ENCODE measurements at places on chromosomes 7 and 10.

GRCh38 chr10:48474765-48475365 lies 130.0 kb downstream of the ARHGAP22 start:
- DNase-seq = no peak

DNA sequence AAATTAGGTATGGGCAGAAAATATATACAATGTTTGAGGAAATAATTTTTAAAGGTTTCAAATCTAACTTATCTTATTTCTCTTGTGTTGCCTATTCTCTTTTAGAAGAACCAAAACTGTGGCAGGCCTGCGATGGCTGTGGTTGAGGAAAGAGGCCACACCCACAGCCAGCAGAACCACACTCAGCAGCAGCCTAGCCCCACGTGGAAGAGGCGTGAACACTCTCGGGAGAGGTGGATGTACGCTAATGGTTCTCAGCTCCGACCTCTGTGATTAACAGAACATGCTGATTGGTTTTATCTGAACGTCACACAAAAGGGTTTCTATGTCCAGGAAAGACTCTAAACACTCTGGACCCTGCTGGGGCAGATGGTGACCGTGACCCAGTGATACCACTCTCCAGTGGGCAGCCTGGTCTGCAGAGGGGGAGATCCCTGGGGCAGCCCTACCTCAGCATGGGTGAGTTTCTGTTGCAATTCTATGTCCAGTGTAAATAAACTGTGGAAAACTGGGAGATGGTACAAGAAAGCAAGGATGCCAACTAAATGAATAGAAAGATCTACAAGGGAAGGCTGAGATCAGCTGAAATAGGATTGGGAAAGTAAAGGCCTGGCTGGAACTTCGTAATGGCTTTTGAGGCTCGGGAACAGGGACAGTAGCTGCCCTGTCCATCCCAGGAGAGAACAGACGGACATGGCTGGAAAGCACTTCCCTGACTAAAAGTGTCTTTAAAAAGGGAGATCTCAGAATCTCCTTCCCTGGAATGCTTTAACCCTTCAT lies 26.6 kb downstream of the DIP2C start:
- no peak for DNase-seq

DNA sequence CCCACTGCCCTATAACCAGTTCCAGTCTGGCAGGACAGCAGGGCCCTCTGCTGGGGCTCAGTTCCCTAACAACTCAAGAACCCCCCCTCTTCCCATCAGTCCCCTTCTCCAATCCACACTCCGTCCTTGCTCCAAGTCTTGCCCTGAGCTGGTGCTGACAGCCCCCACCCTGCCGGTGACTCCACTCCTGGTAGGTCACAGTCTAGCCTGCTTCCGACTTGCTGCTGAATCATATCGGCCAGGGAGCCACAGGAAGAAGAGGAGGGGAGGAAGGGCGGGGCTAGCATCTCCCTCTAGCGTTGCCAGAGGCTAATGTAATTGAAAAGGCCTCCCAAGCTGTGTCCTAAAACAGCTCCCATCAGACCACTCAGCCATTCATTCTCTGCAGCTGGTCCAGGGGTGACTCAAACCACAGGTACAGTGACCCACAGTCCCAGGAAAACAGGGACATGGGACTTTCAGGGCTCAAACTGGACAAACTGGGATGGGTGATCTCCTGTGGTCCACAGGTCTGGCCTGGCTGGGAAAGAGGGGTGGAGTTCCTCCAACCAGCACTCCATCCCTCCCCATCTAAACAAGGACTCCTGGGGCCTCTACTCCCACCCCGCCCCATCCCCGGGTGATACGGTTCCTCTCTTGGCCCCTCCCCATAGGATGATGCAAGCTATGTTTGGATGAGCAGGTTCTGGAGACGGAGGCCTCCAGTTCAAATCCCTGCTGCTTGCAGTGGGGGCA lies 158.8 kb downstream of the SH3PXD2A start:
- DNase-seq = peak; percentile 96

DNA sequence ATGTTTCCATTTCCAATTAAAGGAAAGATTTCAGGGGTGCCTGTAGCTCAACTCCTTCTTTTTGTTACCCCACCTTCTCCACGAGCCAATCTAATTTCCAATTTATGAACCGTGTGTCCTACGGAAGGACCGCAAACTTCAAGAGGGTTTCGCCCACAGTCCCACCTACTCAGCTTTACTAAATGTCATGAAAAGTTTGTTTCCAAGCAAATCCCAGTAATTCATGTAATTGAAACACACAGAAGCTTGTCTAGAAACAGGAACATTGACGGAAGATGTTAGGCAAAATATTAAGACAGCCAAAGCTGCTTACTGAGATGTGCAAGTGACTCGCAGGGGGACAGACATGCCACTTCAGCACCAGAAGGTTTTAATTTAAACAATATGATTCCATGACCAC lies 32.9 kb upstream of the LYZL1 start:
- DNase-seq = no peak

- DNase-seq = no peak
Observed at GRCh38 chr7:101216860-101217387, 457 bp downstream of the PLOD3 start.

DNA sequence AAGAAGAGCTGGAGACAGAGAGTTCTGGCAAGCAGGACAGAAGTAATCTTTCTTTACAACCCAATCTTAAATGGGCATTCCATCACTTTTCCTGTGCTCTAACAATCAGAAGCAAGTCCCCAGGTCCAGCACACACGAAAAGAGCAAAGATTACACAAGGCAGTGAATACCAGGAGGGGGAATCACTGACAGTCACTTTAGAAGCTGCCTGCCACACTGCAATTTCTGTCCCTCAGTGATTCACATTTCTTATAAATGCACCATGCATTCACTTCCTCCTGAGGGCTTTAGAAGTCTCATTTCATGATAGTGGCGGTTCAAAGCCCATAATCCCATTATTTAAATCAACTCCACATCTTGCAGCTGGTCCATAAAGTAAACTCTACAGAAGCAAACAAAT lies 362.5 kb downstream of the POM121L12 start:
- no peak for DNase-seq

DNA sequence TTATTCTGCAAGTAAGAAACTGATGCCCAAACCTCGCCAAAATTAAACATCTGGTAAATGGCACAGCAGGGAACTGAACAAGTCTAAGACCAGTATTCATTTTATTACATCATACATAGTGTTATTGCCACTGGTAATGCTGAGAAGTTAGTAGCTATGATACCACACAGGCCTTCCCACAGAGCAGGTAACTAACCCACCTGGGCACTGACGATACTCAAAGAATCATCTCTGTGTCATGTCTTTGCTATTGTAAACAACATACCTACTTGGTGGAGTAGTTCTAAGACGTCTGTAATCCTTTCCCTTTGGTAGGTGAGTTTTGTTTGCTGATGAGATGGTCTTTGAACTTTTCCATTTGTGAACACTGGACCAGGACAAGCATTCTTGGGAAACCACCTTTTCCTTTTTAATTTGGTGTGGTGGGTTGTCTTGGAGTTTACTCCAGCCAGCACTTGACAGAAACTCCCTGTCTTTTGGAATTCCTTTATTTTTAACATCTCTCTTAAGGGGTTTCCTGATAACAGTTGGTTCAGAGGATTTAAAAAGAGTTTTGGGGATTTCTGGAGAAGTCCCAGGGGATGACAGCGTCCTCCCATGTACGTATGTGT lies 40.9 kb downstream of the PDSS1 start:
- no peak for DNase-seq

GRCh38 chr10:125057158-125058001 lies 103.0 kb downstream of the CTBP2 start:
- peak; percentile 81 for DNase-seq

DNA sequence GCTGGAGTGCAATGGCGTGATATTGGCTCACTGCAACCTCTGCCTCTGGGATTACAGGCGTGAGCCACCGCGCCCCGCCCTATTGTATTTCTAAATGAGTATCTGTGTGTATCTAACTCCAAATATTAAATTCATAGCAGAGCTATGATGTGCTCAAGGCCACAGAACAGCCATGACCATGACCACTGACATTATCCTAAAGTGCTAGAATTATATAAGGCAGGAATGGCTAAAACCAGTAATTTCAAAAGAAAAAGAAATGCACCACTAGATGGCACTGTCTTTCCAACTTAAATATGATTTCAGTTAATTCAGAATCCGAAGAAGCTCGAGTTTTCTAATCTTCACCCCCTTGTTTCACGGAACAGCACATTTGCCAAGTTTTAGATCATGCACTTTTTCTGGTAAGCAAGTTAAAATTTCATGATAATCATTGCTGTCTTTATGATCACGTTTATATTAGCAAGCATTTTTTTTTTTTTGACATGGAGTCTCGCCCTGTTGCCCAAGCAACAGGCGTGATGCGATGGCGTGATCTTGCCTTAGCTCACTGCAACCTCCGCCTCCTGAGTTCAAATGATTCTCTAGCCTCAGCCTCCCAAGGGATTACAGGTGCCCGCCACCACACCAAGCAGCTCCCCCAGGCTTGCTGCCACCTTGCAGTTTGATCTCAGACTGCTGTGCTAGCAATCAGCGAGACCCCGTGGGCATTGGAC lies 65.3 kb downstream of the OR13A1 start:
- peak; percentile 45 for DNase-seq

DNA sequence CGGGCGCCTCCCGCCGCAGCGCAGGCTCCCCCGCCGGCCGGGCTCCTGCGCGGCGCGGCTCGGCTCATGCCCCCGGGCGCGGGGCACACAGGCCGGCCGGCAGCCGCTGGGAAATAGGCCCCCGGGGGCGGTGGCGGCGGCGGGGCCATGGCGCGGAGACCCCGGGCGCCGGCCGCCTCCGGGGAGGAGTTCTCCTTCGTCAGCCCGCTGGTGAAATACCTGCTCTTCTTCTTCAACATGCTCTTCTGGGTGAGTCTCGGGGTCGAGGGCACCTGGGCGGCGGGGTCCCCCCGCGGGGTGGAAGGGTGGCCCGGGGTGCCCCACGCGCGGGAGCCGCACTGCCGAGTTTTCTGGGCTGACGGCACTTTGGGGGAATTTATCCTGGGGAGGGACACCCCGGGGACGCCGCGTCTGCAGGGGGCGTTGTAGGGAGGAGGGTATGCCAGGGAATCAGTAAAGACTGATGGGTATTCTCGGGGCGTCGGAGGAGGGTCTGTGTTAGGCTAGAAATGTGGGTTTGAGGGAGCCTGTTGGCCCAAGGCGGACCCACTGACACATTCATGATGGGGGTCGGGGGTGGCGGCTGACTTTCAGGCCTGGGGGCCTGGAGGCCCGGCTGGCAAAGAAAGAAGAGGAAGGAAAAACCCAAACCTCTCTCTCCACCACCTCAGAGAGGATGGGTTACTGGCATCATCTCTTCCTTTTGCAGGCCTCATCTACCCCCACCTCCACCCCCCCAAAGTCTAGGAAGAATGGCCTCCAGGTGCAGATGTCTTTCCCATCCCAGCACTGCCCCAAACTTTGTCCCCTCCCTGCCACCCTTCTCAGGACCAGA lies 544 bp downstream of the TSPAN33 start:
- no peak for DNase-seq

DNA sequence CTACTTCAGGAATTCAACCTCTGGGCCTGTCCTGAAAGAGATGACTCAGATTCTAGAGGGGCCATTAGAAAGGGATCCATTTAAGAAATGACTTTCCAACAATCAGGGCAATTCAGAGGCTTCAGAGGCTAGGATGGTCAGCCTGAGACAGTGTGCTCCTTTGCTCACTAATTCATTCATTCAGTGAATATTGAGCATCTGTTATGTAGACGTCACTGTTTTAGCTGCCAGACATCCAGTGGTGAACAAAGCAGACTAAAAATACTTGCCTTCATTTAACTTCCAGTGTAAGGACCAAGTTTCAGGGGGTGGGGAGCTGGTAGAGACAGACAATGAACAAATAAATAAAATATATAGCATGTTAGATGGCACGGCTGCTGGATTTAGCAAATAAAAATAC lies 1.6 kb downstream of the KIAA1217 start:
- no peak for DNase-seq

GRCh38 chr7:131849472-131849871 lies 293.0 kb upstream of the PODXL start:
- no peak for DNase-seq

GRCh38 chr7:80520199-80520598 lies 8.3 kb upstream of the GNAT3 start:
- no peak for DNase-seq

DNA sequence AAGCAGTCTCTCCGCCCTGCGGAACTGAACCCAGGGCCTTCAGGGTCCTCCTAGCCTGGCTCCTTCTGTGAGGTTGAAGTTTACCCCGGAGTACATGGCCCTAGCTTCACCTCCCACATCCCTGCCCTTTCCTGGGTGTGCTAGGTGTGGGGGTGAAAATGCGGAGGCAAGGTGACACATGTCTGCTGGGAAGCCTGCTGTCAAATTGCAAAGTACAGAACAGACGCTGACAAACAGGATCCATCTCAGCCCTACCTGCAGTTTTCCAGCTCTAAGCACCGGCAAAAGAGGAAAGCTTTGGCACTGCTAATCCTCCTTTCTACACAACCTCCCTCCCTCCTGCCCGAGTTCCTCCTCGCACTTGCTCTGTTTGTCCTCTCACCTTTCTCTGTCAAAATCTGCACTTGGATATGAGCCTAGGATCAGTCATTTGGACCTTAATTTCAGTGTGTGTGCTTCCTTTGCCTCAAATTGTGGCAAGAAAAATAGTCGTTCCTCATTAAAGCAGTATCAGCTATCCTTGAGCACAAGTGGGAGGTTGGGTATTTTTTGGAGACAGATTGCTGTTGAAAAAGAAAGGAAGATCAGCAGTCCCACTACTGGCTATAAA lies 14.4 kb upstream of the GPR15LG start:
- DNase-seq = no peak
